IMR-90 (cell line): ENCODE measurements at places on chromosomes 6 and 20. TPM values are rescaled to one million over a fixed set of nuclear protein-coding genes. Genes with fewer than 3 reads are reported as not detected.

Gene SERPINB1
- total RNA-seq = 6.1 TPM in 2 replicates

Gene THBD
- total RNA-seq = under 0.01 TPM in 1 of 2 replicates, not detected in the other

Gene OOEP
- total RNA-seq = not detected in 2 replicates

DNA sequence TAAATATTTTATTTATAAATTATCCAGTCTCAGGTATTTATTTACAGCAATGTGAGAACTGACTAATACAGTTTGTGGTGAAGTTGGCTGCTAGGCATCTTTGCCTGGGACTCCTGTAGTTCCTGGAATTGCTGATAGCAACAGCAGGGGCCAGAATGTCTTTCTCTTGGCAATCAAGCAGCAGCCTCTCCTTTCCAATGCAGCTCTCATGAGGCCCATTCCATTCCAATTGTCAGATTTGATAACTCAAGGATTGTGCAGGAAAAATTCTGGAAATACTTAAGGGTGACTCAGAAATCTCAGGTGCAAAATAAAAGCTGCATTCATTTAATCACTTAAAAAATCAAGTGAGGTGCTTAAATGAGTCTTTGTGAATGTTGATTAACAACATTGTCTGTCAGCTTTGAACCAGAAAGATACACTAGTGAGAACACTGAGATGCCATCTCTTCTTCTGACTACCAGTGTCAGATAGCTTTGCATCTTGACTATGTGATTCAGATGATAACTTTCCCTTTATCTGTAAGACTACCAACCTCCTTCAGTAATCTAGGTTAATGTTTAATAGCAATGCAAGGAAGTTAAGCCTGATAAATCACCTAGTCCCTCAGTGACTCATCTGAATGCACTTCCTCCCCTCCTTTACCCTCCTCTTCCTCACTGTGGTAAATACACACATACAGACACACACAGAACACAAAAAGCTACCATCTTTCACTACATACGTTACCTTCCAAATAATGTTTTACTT, 32.1 kb upstream of the COL21A1 start:
- DNase-seq = no peak

DNA sequence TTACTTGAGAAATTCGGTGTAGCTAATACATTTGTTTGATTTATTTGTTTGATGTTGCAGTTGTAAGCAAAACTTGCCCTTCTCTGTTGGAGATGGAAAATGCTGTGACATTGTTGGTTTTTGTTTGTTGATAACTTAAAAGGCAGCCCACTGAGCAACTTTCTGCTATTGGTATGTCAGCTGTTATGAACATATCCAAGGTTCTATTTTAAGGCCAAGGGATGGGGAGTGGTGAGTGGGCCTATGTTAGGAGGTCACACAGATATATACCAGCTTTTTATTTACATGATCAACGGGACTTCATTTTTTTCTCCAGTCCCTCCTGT, 5.7 kb downstream of the QKI start:
- DNase-seq = no peak
